ENCODE measurements at places on chromosomes 13 and 19. TPM values are rescaled to one million over a fixed set of nuclear protein-coding genes. Genes with fewer than 3 reads are reported as not detected.

Gene TMEM86B
- total RNA-seq, result 15.9 TPM

- DNase-seq, result no peak
These were observed 51.7 kb upstream of the KPNA3 start for GRCh38 chr13:49844181-49844580.

- DNase-seq, result no peak
These were observed 46.3 kb downstream of the CCNE1 start for GRCh38 chr19:29858000-29858596.

DNA sequence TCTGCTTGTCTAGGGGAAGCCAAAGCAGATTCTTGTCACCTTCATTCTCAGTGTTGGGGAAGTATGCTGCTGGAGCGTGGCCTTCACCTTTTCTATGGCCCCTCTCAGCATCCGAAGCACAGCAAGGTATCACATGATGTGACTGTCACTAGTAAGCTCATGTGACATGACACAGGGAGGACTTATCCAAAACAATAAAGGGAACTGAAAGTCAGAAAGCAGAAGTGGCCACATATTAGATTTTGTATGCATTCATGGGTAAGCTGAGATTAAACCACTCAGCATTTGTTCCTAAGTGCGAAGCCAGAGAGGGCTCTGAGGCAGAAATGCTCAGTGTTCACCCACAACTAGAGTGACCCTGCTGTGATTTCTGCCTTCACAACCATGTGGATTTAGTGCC is 72.8 kb upstream of the PCDH8 start:
- no peak for DNase-seq

Measured in right lobe of liver (tissue), 6 donors.